ENCODE measurements at places on chromosomes 4 and X.

- peak; percentile 47 for DNase-seq
These were observed 88.0 kb downstream of the FNIP2 start for GRCh38 chr4:158856852-158857251.

DNA sequence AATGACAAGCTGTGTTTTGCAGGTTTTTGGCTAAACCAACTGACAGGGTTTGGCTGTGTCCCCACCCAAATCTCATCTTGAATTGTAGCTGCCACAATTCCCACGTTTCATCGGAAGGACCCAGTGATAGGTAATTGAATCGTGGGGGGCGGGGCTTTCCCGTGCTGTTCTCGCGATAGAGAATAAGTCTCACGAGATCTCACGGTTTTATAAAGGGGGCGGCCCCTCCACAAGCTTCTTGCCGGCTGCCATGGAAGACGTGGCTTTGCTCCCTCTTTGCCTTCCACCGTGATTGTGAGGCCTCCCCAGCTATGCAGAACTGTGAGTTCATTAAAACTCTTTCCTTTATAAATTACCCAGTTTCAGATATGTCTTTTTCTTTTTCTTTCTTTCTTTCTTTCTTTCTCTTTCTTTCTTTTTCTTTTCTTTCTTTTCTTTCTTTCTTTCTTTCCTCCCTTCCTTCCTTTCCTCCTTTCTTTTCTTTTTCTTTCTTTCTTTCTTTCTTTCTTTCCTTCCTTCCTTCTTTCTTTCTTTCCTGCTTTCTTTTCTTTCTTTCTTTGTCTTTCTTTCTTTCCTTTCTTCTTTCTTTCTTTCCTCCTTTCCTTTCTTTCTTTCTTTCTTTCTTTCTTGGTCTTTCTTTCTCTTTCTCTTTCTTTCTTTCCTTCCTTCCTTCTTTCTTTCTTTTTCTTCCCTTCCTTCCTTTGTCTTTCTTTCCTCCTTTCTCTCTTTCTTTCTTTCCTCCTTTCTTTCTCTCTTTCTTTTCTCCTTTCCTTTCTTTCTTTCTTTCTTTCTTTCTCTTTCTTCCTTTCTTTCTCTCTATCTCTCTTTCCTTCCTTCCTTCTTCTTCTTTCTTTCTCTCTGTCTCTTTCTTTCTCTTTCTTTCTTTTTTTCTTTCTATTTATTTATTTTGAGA, 54.8 kb downstream of the SHOX start:
- no peak for DNase-seq

DNA sequence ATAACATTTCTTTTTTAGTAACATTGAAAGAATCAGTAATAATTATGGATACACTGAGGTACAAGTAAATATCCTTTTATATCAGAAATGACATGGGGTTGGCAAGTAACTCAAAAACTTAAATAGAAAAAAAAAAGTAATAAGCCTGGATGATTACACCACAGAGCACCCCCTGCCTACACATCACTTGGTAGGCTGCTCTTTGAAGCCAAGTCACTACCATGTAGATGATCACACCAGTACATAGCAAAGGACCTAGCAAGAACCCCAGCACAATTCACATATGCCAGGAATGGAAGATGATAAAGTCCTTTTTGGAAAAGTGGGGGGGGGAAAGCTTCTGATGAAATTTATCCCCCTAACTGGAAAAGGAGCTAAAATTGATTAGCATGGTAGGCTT, 56.9 kb downstream of the METTL14 start:
- no peak for DNase-seq

DNA sequence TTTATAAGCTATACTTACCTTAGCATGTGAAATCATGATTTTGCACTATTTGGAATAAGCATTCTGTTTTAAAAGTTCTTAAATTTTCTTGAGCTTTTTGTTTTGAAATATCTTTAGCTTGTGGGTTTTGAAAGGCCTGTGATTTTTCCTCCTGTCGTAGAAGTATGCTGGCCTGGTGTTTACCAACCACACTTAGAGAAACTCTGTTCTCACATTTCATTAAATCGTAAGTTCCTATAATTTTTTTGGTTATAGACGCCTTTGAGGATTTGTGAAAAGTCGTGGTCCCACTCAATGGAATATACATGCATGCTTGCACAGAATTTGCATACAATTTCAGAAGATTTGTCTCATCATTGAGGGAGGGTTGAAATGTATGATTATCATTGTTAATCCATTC, 63.6 kb downstream of the PDLIM5 start:
- no peak for DNase-seq

GRCh38 chr4:2072971-2073807, 14.1 kb downstream of the NAT8L start:
- no peak for DNase-seq

- peak; percentile 64 for DNase-seq
These were observed 139.6 kb downstream of the SOWAHB start for GRCh38 chr4:76758290-76758882.

DNA sequence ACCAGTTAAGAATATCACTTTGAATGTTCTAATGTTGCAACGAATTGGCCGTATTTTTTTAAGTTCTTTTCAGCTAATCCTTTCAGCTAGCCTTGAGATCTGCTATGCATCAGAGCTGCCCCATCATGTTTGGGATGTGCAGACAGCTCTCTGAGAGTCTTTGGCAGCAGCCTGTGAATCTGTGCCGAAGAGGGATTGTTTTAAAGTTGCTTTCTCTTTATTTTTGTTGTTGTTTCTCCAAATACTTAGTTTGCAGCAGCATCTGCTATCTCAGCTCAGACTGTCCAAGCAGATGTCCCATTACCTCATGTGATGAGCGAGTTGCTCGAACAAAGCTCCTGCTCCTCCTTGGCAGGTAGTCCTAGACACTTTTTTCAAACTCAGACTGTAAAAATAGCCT, 1002.5 kb upstream of the INTU start:
- DNase-seq, result no peak

- DNase-seq, result peak; percentile 21
These were observed 201.0 kb upstream of the MAMLD1 start for GRCh38 chrX:150162141-150162540.

GRCh38 chr4:110849461-110849860, 226.6 kb upstream of the PITX2 start:
- DNase-seq, result no peak

GRCh38 chr4:74114234-74114633, 15.2 kb upstream of the CXCL2 start:
- no peak for DNase-seq

DNA sequence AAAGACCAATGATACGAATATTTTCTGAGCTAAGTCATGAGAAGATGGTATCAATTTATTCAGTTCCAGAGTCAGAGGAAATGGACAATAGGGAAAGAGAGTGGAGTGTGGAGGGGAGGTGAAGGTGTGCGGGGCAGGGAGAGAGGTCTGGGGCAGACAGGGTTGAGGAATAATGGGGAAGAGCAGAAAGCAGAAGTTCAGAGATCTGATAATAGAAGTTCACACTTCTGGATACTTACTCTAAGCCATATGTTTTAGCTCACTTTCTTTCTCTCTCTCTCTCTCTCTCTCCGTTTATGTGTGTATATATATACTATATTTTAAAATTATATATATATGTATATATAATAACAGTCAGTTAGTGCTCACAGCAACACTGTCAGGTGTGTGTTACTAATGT, 40.4 kb downstream of the FOXR2 start:
- DNase-seq, result no peak

GRCh38 chrX:150291014-150291413, 72.1 kb upstream of the MAMLD1 start:
- DNase-seq, result no peak

DNA sequence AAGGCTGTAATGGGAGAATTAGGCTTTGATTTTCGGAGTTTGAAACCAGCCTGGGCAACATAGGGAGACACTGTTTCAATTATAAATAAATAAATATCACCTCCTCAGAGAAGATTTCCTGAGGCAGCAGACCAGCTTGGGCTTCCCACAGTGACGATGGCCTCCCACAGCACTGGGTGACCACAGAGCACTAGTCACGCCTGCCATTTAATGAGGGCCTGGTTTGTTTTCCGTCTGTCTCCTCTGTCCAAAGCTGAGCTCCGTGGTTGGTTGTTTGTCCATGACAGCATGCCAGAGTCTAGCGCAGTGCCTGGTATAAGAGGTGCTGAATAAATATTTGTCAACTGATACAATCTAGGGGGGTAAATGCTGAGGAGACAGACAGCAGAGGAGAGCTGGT, 10.4 kb upstream of the PDGFRA start:
- DNase-seq, result no peak

DNA sequence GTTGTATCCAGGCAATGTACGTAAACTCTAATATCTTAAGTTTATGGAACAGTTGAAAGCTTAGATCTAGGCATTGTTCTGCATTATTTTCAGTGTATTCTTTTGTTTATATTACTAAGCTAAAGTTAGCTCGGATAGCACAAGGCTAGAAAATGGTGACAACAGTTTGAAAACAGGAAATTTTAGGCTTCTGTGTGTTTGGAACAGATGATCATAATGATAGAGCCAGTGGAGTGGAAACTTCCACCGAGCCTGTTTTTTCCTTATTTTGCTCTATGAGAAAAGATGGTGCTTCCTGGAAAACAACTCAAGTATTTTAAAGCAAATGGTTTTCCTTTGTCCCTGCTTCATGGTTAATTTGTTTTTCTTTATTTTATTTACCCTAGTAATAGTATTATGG, 70.8 kb downstream of the GAB1 start:
- DNase-seq, result no peak

DNA sequence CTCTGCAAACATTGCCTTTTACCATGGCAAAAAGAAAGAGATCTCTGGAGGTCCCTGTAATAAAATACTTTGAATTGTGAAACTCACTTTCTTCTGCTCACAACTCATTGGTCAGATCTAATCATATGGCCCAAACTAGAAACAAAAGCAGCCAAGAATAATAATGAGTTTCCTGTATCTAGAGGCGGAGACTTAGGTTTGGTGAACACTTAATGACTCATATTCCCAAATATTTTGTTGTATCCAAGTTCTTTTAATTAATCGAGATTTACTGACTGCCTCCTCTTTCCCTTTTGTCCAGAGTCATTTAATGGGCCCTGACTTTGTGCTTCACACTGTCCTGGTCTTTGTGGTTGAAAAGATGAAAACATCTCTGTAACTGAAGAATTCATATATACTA, 190.6 kb downstream of the CCSER1 start:
- no peak for DNase-seq

DNA sequence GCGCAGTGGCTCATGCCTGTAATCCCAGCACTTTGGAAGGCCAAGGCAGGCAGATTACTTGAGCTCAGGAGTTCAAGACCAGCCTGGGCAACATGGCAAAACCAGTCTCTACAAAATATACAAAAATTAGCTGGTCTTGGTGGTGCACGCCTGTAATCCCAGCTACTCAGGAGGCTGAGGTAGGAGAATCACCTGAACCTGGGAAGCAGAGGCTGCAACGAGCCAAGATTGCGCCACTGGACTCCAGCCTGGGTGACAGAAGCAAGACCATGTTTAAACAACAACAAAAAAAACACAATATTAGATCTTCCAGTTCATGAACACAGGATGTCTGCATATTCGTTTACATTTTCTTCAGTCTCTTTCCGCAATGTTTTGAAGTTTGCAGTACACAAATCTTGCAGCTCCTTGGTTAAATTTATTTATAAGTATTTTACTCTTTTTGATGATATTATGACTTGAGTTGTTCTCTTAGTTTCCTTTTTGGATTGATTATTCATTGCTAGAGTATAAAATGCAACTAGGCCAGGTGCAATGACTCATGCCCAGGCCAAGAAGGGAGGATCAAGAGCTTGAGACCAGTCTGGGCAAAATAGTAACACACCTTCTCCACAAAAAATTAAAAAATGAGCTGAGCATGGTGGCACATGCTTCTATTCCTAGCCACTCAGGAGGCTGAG, 30.4 kb upstream of the ABCG2 start:
- no peak for DNase-seq

GRCh38 chr4:68904786-68905185, 46.8 kb downstream of the UGT2A3 start:
- peak; percentile 52 for DNase-seq

- DNase-seq, result no peak
These were observed 1018.6 kb upstream of the DIAPH2 start for GRCh38 chrX:95666056-95666455.

DNA sequence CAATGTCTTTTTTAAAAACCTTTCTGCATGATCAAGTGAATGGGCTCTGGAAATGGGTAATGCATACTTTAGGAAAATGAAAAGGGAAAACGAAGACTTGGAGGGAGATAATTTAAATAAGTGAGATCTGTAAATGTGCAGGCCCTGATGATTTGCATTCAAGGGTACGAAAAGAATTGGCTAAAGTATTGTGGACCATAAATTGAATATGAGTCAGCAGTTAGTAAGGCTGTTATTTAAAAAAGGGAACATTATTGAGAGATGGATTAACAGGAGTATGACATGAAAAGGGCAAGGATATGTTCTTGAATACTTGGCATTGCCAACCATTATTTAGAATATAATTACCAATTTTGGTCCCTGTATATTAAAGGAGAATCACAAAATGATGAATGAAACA, 125.5 kb downstream of the GPAT3 start:
- DNase-seq, result no peak

DNA sequence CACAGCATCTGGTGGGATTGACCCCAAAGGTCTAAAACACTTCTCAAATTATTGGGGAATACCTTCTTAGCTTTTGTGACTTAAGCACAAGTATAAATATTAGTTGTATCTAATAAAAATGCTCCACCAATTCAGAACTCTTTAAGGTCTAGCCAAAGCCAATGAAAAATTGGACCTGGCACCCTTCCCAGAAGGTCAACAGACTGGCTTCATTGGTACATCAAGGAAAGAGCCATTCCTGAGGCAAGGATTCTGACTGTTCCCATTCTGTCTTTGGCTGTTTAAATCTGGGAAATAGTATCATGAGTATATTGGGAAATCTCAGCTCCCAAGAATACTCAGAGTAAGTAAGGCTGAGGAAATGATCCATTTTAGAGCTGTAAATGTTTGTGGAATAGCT, 153.0 kb upstream of the TRPC5 start:
- DNase-seq, result no peak

DNA sequence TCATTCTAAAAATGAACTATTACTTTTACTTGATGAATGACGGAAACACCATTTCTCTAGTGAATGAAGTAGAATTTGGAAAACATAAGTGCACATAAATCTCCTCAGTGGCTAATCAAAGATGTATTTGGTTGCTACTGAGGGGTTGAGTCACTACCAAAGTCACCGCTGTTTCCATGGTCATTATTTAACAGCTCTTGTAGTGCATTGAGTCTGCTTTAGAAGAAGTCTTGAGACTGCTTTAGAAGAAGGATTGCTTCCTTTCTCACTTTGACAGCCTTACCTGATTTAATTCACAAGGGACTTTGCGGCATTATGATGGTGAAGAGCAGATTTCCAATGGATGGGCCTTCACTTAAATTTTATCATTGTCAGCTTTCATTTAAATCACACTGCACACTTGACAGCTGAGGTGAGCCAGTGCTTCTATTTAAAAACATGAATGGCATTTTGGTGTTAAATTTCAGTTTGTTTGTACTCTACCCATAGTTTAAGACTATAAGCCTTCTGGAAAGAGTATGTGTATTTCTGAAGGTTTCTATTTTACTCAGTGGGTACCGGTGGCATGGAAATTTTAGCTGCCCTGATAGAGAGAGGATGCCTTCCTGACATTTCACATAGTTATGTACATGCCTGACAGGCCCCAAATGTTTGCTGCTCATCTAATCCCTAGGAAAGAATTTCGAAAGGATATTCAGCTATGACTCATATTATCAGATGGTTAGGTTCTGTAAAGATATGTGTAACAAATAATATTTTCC, 9.5 kb downstream of the ASB5 start:
- peak; percentile 29 for DNase-seq
